ENCODE measurements at places on chromosomes 5 and 9.
A peak's percentile ranks its signal among the peaks of the same experiment; 100 is the strongest.

DNA sequence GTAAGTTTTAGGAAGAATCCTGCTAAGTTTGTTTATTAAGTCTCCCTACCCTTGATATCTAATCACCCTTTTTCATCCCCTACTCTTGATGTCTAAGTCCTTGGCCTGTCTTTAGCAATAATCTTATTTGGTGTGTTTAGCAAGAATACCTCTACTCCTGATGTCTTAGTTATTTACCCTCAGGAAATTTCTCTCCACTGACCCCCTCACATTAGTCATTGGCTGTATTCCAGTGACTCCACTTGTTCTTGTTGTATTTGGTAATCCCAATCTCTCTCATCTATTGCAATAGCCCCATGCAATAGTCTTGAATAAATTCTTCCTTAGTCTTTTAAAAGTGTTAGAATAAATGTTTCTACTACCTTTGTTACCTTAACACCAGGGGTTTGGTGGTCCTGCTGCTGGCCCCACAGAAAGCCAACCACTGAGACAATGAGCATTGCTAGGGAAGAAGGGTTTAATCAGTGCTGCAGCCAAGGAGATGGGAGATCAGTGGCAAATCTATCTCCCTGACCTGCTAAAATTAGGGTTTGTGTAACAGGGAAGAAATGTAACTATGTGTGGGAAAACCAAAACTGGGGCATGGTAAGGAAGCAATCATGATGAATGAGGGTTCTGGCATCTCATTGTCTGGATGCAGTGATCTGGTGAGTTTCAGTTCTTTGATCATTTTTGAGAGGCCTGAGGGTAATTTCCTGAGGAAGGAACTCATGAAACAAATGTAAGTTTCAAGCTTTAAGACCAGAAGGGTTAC, 236.4 kb upstream of the DAB2 start:
- no peak for DNase-seq

DNA sequence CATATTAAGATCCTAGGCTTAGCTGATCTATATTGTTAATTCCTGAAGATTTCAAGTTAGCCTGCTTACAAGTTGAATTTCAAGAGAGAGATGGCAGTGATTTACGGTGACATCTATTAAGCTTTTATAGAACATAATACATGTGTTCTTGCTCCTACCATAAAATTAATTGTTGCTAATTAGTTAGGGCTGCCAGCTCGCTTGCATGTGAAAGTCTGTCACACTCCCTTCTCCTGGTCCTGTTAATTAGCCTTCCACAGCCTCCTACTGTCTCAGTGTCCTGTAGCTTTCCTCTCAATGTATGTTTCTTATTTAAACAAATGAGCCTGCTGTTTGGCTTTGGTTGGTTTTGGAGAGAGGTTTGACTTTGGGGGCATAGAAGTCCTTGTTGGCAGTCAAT, 247.2 kb downstream of the NTRK2 start:
- DNase-seq, result no peak

- DNase-seq, result no peak
These were observed 379.0 kb downstream of the GLIS3 start for GRCh38 chr9:3920604-3921582.

- DNase-seq, result no peak
These were observed 70.5 kb upstream of the SPTLC1 start for GRCh38 chr9:92185681-92186080.

DNA sequence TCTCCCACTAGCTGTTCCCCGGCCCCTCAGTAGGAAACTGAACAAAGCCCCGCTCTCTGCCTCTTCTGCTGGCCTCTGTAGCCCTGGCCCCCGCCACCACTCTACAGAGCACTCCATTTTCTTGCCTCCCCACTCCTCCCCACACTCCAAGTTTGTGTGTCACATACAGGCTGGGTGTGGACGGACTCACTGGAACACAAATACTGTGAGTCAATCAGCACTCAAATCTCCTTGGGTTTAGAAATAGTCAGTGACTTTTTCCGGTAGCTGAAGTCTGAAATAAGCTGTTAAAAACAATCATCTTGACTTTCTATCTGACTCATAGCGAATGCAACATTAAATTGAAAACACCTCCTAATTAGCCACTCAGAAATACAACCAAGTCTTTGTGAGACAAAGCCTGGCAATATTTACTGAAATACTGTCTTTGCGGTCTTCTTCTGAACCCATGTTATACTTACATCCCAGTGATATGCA, 122.5 kb downstream of the LHFPL2 start:
- no peak for DNase-seq

DNA sequence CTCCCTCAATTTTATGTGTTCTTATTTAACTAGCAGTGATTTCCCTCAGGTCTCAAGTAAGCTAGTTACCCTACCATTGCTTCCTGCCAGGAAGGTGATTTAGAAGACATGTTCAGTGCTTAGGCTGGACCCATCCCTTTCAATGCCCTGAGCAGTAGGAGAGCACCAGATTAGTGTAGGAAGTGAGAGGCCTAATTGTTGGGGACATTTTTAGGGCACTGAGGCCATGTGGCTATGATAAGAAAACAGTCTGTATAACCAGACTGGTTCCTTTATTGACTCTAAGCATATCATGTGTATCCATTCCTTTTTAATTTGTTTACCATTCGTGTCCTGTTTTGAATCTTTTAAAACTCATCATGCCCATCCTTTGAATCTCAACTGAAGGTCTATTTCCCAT, 312.3 kb upstream of the PRR16 start:
- no peak for DNase-seq

DNA sequence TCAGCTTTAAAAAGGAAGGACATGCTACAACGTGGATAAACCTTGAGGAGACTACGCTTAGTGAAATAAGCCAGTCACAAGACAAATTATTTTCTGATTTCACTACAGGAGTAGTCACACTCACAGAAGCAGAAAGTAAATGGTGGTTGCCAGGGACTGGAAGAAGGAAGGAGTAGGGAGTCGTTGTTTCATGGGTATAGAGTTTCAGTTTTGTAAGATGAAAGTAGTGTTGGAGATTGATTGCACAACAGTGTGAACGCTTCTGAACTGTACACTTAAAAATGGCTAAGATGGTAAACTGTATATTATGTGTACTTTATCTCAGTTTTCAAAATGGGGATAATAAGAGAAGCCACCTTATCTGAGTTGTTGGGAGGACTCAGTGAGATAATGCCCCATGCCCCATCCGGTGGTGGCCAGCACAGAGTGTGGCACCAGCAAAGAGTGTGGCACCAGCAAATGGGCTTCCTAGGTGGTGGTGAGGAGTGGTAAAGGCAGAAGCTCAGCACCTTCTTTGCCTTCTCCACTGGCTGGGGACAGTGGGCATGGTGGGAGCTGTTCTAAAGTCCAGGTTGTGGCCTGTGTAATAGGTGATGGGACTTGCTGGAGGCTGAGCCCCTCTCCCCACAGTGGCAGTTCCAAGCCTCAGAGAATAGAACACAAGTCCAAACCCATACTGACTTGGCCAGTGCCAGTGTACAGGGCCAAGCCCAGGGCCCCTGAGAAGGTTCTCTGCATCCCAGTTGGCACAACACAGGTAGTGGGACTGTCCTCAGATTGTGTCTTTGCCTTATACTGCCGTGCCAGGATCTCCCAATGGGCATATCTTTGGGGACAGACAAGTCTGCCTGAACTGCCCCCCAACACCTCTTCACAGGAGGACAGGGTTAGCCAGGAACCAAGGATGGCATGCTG, 4.4 kb downstream of the SLC22A4 start:
- DNase-seq, result no peak

- no peak for DNase-seq
These were observed 39.8 kb downstream of the EMB start for GRCh38 chr5:50401336-50401735.

GRCh38 chr5:114265432-114266060, 96.3 kb upstream of the KCNN2 start:
- no peak for DNase-seq

- peak; percentile 69 for DNase-seq
These were observed 22.1 kb downstream of the URM1 start for GRCh38 chr9:128393145-128393775.

GRCh38 chr5:118557251-118557661, 431.1 kb downstream of the DTWD2 start:
- no peak for DNase-seq

GRCh38 chr5:157184117-157184670, 3.6 kb downstream of the ITK start:
- no peak for DNase-seq

DNA sequence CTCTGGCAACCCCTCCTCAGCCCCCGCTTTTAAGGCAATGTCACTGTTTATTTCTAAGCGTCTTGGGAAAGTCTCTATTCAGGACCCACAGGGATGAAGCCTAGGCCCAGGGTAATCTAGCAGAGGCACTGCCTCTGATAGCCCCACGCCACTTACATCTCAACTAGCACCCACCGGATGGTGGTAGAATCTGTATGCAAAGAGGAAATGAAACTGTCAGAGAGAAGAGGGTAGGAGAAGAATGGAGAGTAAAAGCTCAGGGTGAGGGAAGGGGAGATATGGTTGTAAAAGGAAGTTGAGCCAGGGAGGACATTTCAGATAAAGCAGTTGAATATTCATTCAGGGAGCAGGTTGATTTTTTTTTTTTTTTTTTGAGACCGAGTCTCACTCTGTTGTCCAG, 3.0 kb downstream of the FRRS1L start:
- no peak for DNase-seq

GRCh38 chr5:10987276-10987924, 226.4 kb upstream of the DAP start:
- no peak for DNase-seq

DNA sequence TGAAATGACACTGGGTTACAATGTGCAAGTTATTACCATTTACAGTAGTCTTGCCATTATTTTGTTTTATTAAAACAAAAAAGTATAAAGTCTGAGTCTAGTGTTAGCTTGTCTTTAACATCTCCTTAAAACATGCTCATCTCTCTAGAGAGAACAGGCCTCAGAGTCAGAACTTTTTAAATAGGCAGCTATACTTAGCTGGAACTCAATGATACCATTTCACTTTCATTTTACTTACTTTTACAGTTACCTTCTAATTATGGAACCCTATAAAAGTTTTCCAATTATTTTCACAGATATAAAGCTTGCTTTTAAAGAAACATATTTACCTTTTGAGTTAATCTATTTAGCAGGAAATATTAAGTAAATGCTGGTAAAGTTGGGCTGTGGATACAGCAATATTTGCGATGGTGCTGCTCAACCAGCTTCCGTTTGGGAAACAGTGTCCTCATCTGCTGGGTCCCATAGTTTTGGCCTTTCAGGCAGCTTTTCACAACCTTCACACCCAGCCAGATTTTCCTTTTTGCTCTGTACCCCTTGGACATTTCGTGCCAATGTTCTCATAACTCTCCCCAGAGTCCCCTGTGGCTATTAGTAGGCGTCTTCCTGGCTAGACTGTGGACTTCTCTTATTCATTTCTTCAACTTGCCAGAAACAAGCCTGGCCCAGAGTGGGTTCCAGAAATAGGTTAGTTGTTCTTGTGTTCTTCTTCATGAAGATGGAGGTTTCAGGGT, 36.3 kb upstream of the UBTD2 start:
- DNase-seq, result no peak

DNA sequence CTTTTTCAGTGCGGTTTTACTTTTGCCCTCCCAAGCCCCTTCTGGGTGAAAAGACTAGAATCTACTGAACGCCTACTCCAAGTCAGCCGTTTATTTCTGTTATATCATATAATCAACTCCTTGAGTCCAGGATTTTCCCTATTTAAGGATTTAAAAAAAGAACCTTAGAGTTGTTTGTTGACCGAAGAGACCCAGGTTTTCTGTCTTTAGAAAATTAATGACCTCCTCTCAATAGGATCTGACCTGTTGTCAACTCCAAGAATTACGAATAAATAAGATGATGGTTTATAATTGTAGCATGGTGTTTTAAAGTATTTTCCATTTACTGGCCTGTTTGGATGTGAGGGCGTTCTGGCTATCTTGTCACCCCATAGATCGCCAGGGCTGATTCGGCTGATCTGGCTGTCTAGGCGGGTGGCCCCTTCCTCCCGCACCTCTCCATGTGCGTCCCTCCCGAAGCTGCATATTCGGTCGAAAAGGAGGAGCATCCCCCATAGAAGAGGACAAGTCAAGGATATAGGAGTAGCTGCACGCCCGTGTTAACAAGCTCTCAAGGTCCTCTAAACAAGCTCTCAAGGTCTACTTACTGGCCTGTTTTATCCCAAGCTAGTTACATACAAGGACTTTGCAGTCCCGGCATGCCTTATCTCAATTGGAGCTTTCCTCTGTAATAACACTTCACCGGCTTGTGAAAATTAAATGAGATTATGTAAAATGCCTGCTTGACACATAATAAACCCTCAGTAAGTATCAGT, 1.1 kb upstream of the UBAP2 start:
- DNase-seq, result no peak

GRCh38 chr5:112174959-112175594, 244.0 kb downstream of the EPB41L4A start:
- peak; percentile 41 for DNase-seq

- no peak for DNase-seq
These were observed 18.7 kb downstream of the RASGRF2 start for GRCh38 chr5:80978772-80979317.

DNA sequence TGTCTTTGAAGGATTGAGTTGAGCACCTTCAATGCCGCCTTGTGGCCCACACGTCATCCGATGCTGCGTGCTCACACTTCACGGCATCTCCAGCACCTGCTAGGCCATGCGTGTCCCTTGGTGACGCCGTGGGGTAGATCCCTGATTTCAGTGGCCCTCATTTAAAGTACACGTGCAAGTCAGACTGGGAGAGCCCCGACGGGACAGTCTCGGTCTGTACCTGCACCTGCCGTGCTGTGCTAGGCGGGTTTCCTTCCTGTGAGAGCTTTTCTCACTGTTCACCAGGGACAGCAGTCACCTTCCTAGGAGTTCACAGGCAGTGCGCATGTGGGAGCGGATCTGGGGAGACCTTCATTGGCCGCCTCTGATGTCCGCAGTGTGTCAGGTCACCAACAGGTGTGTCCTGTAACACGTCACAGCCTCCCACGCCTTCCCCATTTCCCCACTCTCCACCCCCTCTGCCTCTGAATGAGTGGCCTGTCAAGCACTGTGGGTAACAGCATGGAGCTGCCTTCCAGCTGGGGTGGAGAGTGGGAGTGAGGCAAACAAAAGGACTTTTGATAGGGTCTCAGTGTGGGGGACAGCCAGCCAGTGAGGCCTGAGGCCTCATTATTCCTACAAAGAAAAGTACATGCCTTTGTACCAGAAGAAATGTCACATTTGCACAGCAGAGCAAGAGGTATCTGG, 236.4 kb downstream of the FANCC start:
- no peak for DNase-seq

DNA sequence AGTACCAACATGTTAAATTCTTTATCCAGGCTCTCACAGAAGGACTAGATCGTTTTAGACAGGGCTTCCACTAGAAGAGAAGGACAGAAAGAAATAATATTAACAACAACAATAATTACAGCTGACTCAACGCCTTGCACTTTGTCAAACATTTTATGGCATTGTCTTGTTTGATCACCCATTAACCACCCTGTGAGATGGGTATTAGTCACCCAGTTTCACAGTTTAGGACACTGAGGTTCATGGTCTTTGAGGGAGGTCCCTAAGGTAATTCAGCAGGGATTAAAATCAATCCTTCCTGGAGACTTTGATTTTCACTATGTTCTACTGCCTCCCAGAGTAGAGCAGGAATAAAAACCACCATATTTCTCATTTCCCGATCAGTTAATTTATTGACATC, 51.4 kb upstream of the BNC2 start:
- DNase-seq, result no peak

- DNase-seq, result peak; percentile 71
These were observed at the start of gene MEGF10 for GRCh38 chr5:127290019-127290945. Gene MEGF10, plus strand, starts transcription at chr5:127290796. Its CDS starts 40,513 bp downstream, at chr5:127331309.

- no peak for DNase-seq
These were observed 252.9 kb upstream of the SLC24A2 start for GRCh38 chr9:20041697-20042081.

GRCh38 chr9:19998823-19999455, 210.1 kb upstream of the SLC24A2 start:
- DNase-seq, result no peak

- no peak for DNase-seq
These were observed 85.4 kb downstream of the SLC1A3 start for GRCh38 chr5:36691696-36692371.
